Brain (organoid and tissue), 16 donors: ENCODE measurements at places on chromosomes 16 and 17.
A peak's percentile ranks its signal among the peaks of the same experiment; 100 is the strongest.

GRCh38 chr16:305916-306626 lies 23.1 kb downstream of the PDIA2 start:
- DNase-seq, result no peak

DNA sequence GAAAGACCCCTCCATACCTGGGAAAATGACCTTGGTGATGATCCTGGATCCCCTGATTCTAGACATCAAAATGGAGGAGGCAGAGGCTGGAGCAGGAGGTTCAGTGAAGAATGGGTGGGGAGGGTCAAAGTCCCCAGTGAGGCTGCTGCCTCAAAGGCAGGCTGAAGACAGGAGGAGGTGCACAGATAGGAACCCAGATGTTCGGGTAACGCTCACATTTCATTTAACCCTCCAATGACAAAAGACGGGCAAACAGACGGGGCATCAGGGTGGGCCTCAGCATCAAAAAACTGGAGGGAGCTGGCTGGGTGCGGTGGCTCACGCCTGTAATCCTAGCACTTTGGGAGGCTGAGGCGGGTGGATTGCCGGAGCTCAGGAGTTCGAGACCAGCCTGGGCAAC lies at the start of gene ANKRD40CL:
ANKRD40CL (minus strand) TSS at position 73 of the 400 bp plus-strand sequence. CDS start 605 bp downstream, outside the sequence.
- no peak for DNase-seq

- peak; percentile 54 for DNase-seq
Observed at GRCh38 chr17:17204041-17204591, 2.0 kb downstream of the PLD6 start.

GRCh38 chr16:9846362-9847099 lies 335.7 kb downstream of the GRIN2A start:
- no peak for DNase-seq

DNA sequence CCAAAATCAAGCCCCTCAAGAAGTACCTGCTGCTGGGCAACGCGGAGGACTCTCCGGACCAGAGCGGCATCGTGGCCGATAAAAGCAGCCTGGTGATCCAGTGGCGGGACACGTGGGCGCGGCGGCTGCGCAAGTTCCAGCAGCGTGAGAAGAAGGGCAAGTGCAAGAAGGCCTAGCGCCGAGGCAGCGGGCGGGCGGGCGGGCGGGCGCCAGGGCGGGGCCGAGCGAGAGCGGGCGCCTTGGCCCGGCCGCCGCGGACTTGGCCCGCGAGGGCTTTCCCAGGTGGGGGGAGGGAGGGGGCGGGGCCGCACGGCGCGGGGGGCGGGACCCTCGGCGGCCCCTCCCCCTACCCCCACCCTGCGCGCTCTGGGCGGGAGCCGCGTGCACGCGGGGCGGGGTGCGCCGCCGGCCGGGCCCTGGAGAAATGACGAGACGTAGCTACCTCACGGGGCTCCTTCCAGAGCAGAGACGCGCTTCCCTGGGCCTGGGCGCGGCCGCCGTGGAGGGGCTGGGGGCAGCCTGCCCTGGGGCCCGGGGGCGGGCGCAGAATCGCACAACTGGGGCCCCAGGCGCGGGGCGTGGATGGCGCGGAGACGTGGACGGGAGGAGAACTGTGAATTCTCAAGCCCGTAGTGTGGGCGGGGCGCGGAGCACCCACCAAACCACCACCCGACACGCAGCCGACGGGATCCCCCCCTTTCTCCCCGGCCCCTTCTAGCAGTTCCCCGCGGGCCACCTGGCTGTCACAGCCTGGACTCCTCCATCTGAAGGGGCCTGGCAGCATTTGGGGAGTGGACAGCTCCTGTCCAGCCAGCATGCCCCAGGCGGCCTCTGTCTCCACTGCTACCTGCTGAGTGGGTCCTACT lies 218.7 kb downstream of the NTN1 start:
- peak; percentile 72 for DNase-seq

DNA sequence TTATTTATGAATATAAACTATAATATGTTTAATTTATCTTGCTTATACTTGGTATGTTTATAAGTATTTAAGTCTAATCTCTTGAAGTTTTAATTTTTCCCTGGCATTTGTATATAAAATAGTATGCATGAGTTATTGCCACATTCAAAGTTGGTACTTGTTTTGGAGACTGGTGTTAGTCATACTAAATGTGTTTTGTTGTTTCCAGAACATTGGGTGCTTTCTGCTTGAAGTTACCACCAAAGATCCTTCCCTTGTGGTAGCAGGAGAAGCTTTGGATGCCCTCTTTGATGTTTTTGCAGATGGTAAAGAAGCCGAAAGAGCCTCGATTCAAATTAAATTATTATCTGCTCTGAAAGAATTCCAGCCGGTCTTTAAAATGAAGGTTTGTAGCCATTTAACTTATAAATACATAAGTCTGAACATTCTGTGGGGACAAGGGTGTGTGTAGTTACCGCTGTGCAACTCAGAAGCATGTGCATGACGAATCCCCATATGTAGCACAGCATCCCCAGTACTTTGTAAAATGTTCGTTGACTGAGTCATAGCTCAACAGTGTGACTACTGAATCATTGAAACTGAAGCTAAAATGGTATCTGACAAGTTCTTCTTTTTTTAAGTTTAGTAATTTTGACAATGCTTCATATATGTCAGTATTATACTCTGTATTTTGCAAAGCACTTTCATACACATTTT lies 36.4 kb downstream of the HEATR3 start:
- no peak for DNase-seq

- DNase-seq, result no peak
Observed at GRCh38 chr16:85491058-85491771, 121.9 kb upstream of the GSE1 start.

- peak; percentile 61 for DNase-seq
Observed at GRCh38 chr17:50149417-50150353, 792 bp downstream of the PPP1R9B start.
